Stimulated activated CD8-positive, alpha-beta memory T cell treated with anti-CD3 and anti-CD28 coated beads, Interleukin-12 subunit alpha, Interleukin-12 subunit beta, amount 100 ng/mL, for 4 hours (primary cell): ENCODE measurements at places on chromosomes 11 and 22.

- no peak for DNase-seq
Observed at GRCh38 chr11:44999068-44999467, 48.4 kb upstream of the TP53I11 start.

DNA sequence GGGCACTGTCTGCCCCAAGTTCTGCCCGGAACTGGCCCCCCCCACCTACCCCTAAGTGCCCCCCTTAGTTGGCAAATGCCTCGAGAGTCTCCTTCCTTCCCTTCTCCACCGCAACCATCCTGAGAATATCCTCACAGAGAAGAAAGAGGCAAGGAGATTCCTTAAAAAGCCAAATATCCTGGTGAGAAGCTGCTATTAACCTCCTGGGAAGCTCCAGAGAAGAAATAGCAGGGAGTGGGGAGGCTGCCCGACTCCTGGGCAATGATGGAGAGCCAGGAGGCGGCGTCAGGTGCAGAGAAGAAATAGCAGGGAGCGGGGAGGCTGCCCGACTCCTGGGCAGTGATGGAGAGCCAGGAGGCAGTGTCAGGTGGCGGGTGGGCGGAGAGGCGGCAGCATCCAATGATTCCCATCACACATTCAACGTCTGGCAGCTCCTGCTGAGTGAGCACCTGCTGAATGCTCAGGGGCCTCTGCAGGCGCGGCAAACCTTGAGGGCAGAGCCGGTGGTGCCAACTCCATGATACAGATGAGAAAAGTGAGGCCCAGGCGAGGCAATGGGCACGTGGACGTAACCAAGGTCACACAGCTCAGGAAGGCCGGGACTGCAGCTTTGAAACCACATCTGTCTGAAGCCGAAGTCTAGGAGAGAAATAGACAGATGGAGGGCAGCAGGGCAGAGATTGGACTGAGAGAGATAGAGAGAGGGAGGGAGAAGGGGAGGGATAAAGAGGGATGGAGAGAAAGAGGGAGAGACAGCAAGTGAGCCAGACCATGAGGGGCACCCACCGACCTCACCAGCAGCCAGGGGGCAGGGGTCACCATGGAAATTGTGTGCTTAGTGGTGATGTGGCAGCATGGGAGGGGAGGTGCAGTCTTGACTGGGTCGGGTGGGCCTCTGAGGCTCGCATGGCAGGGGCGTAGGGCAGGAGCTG lies 58.3 kb downstream of the CYTH4 start:
- no peak for DNase-seq

DNA sequence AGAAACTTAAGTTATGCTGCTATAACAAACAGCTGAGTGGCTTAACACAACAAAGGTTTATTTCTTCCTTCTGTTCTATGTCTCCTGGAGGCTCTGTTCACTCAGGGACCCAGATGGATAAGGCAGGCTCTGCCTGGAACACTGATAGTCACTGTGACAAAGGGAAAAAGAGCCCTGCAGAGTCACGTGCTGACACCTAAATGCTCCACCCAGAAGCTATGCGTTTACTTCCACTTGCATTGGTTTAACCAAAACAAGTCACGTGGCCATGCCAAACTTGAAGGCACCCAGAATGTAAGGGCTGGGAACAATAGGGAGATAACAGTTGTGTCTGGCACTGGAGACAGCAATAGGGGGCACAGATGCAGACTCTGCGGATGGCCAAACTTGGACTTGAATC lies 3.4 kb upstream of the MS4A15 start:
- no peak for DNase-seq

DNA sequence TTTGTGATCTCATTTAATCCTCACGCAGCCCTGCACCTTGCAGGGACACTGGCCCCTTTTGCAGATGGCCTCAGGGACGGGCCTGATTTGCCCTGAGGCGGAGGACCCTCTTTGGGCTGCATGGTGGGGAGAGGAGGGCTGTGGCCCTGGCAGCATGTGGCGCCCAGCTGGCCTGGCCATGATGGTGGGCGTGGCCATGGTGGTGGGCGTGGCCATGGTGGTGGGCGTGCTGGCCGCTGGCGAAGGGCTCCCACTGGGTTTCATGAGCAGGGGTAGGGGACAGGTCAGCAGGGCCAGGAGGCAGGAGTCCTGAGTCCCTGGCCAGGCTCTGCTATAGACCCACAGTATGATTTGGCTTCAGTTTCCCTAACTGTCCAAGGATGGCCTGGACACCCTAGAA lies 13.1 kb downstream of the WNT11 start:
- DNase-seq: no peak

- DNase-seq: no peak
Observed at GRCh38 chr11:58771458-58771855, 39.7 kb upstream of the GLYAT start.

- DNase-seq: no peak
Observed at GRCh38 chr22:32618441-32619140, 144.0 kb downstream of the FBXO7 start.
